ENCODE measurements at places on chromosomes 1 and 21.

GRCh38 chr21:42405064-42406013, 1.6 kb downstream of the UBASH3A start:
- no peak for DNase-seq

DNA sequence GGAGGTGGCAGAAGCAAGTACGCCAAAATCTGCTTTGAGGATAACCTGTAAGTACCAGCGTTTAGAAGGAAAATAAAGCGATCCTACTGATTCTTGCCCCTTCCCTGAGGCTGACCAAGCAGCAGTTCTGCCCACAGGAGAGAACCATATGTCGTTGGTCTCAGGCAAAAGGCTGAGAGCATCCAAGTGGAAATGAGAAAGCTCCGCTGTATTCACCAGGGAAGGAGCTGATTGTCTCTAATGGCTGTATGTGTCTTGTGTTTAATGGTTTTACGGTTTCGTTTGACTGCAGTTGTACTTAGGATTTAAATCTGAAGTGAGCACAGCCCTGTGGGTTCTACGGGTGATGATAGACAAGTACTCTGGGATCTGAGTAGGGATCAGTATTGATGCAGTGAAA, 21.9 kb downstream of the FAM3B start:
- DNase-seq, result no peak

DNA sequence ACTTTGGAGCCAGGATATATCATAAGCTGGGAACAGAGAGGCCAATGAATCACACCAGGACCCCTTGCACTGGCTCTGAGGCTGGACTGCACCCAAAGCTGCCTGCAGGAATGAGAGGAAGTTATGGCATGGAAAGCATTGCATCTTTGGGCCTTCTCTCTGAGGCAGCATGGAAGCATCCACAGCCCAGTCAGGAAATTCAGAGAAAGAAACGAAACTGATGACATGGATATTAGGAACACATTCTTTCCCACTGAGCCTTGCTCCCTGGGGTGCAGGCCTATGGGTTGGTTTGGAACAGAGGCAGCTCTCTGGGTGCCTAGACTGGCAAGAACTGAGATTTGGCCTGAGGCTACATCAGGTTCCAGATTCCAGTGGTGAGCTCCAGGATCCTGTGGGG, 98.6 kb downstream of the NGF start:
- no peak for DNase-seq

DNA sequence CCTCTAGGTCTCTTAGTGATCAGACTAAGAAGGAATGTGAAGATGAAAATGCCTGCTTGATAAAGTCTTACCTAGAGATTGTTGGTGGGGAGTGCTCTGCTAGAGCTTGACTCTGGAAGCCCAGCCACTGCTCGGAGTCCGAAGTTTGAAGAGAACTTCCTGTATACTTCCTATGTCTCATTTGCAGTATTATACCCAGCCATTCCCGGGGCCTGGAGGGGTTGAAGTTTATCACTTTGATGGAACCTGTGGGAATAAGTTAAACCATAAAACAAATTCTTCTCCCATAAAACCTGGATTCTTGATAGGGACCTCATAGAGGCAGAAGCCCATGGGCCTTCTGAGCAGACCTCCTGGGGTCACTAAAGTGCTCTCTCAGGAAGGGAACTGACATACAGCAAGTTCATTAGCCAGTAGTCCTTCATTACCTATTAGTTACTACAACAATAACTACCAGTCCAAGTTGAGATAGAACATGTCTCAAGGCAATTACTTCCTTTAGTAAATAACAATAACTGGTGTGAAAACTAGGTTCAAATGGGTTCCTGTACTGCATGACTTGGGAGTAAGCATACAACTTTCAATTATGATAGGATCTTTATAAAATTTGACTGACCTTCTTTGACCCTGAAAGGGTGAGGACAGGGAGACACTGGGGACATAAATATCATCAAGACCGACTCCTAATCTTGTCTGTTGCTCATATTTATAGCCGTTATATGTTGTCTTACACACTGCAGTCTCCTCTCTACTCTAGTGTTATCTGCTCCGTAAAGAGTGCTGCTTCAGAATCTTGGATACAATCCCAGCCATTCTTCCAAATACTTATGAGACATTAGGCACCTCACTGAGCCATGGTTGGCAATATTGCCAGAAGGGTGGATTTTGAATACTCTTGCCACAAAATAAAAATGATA, at the start of gene OR6N1:
Gene OR6N1, minus strand, starts transcription at position 246 of the 917 bp plus-strand sequence. CDS start 5,513 bp downstream, outside the sequence.
- DNase-seq, result no peak

- no peak for DNase-seq
Observed at GRCh38 chr1:206737729-206738201, 32.8 kb upstream of the IL19 start.

DNA sequence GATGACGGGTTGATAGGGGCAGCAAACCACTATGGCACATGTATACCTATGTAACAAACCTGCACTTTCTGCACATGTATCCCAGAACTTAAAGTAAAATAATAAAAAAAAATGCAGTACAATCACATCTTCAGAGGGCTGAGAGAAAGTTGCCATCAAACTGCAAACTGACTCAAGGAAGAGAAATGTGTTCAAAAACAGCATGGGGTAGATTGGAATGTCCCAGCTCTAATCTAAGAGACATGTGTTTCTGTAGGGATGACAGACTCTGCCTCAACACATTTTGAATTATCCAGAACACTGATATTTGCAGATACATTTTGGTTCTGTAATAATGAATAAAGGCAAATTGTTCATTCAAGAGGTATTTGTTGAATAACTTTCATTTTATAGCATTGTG, 171.2 kb upstream of the RUNX1 start:
- DNase-seq, result no peak

DNA sequence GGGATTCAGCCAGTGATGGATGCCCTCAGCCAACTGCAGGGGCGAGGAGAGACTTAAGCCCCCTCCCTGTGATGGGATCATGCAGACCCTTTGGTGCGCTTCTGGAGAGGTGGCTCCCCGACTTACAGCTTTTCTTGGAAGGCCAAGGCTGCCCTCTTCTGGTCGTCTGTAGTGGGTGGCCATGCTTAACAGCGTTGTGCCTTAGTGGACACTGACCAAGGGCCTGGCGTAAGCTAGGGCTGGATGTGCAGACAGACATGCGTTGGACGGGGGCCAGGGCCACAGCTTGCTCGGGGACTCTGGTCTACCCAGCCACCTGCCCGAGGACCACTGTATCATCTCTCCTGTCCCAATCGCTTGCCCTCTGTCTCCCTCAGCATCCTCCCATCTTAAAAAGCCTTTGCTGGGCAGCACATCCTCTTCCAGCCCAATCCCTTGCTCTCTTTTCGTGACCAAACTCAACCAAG, 5.5 kb downstream of the AZIN2 start:
- no peak for DNase-seq

GRCh38 chr1:56578138-56578962, 1.0 kb downstream of the PLPP3 start:
- DNase-seq, result peak; percentile 21

GRCh38 chr1:100793659-100794058, 74.1 kb downstream of the VCAM1 start:
- DNase-seq, result no peak

GRCh38 chr1:36783475-36783874, 250.8 kb downstream of the GRIK3 start:
- DNase-seq, result no peak

DNA sequence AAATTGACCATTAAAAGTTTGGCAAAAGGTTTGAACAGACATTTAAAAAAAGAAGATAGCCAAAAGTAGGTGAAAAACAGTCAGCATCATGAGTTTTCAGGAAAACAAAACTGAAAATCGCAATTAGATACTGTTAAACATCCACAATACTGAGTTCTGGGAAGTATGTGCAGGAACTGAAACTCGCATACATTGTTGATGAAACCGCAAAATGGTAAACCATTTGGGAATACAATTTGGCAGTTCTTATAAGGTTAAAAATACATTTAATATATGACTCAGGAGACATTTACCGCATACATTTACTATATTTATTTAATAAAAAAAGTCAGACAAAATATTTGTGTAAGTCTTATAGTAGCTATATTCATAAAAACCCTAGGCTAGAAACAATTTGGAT, 393.2 kb downstream of the COL11A1 start:
- DNase-seq, result no peak

DNA sequence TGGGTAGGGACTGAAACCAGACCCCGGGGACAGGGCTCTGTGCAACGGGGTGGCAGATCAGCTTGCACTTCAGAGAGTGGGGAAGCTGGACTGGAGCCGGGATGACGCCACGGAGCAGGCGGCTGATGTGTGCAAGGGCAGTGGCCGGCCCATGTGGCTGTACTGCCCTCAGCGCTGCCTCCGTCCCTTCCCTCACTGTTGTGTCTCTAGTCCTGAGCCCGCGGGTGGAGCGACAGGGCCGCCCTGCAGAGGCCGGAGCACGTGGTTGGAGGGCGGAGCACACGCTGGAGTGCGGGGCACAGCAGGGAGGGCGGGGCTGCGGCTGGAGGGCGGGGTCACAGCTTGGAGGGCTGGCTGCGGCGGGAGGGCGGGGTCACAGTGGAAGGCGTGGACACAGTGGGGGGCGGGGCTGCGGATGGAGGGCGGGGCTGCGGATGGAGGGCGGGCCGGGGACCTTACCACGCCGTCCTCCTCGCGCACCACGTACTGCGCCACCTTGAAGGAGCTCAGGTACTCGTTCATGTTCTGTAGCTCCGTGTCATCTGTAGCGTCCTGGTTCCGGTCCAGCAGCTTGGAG, 52.4 kb downstream of the CHD5 start:
- peak; percentile 69 for DNase-seq

- no peak for DNase-seq
Observed at GRCh38 chr1:82181846-82182245, 381.1 kb downstream of the ADGRL2 start.

- DNase-seq, result no peak
Observed at GRCh38 chr1:193299038-193299437, 112.6 kb upstream of the B3GALT2 start.

GRCh38 chr1:67241200-67241746, 66.4 kb upstream of the IL12RB2 start:
- DNase-seq, result no peak

- DNase-seq, result no peak
Observed at GRCh38 chr1:59025898-59026426, 242.1 kb upstream of the JUN start.

- no peak for DNase-seq
Observed at GRCh38 chr1:179287946-179288345, 5.7 kb upstream of the SOAT1 start.

DNA sequence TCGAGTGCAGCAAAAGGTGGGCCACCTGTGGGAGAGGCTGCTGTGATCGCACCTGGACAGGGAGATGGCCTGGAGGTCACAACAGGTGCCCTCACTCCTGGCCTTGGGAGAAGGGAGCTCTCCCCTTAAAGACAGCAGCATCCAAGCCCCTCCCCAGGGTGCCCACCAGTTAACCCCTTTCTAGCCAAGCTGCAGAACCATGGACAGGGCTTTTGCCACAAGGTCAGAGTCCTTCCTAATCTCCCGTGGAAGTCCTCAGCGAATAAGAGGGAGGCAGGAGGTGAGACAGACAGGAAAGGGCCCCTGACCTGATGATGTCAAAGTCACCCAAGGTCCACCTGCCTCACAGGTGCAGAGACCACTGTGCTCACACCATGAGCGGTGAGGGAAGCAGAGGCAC, 1.7 kb downstream of the CNTN2 start:
- no peak for DNase-seq

GRCh38 chr1:100496896-100497295, 41.0 kb upstream of the GPR88 start:
- no peak for DNase-seq

DNA sequence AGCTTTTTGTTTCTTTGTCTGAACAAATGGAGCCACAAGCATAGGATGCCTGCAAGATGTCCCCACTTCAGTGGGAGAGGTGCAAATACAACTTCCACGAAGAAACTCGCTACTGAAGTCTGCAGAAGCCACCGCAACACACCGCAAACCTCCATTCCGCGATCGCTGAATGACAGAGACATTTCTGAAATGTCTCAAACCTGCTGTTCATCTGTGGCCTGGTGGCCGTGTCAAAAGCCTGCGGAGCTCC, 1.0 kb downstream of the TP53BP2 start:
- peak; percentile 52 for DNase-seq

DNA sequence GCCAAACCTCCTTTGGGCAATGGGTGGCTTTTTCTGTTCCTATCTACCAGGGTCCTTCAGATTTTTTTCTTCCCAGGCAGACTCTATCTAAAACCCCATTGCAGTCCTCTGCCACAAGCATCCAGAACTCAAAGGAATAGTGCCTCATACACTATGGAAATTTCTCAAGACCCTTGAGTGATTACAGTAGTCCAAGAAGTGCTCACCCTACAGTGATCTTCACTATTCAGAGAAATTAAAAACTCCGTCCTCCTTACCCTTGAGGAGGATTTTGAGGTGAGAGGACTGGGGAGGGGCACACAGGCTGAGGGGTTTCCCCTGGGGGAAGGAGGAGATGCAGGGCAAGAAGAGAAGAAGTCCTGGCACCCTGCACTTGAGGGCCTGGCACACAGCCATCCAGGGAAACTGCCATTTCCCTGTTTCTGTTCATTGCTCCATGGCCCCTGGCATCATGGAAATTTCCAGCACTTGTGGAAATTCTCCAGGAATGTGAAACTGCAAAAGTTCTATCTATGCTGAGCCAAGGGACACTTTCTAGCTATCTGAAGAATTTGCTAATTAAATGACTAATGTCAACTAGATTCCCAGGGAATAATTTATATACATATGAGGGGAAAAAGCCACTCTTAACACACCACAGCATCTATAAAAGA, 102.5 kb upstream of the ATP1B1 start:
- DNase-seq, result no peak

DNA sequence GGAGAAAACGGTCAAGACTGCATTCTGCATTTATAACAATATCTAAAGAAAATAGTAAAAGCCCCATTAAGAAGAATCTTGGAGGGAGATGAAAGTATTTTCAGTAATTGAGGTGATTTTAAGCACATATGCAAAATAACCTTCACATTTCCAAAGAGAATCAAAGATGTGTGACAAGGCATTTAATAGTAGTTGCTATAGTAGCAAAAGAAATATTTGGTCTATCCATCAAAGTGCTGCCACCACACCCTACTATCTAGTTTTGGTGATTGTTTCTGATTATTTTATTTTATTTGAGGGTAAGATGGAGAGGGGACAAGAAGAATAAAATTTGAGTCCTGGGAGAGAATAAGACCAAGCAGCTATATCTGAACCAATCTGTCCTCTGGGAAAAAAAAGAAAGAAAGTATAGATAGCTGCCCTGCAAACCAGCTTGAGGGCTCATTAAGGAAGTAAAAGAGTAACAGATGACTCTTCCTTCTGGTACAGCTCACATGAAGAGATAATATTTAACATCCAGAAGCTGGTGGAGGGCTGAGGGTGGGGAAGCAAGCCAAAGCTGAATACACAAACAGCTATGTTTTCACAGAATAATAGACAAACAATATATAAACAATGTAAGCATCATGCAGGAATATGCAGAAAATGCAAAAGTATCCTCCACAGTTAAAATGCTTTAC, 47.2 kb upstream of the RASAL2 start:
- no peak for DNase-seq

DNA sequence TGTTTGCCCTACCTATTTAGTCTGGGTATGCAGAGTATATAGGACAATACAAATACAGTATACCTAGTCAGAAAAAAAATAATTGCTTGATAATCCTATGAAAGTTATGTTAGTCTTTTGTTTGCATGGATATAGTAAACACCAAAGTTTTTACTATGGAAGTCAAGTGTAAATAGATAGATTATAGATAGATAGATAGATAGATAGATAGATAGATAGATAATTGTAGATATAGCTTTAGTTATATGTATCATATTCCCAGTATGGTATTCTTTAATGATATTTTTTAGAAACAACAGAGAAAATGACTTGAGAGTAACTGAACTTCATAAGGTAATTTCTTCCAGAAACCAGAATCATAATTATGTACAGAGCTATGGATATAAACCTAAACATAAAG, 158.2 kb downstream of the NCAM2 start:
- no peak for DNase-seq

GRCh38 chr1:201359873-201360210, 17.6 kb downstream of the TNNT2 start:
- DNase-seq, result no peak
